ENCODE measurements at places on chromosomes 5 and 9. TPM values are rescaled to one million over a fixed set of nuclear protein-coding genes. Genes with fewer than 3 reads are reported as not detected.

TTC33 gene
- polyA plus RNA-seq, result 29.1 TPM

OR1Q1 gene
- not detected for polyA plus RNA-seq

IFNK gene
- 0.14 TPM for polyA plus RNA-seq

DDX4 gene
- polyA plus RNA-seq, result 0.10 TPM

C9orf50 gene
- polyA plus RNA-seq, result 0.23 TPM

ADGRD2 gene
- 0.17 TPM for polyA plus RNA-seq

- DNase-seq, result no peak
Measured at GRCh38 chr5:68745448-68745847, 348.4 kb upstream of the SLC30A5 start.

GRCh38 chr5:150065346-150065745 lies 21.0 kb downstream of the CSF1R start:
- DNase-seq, result peak; percentile 73

DNA sequence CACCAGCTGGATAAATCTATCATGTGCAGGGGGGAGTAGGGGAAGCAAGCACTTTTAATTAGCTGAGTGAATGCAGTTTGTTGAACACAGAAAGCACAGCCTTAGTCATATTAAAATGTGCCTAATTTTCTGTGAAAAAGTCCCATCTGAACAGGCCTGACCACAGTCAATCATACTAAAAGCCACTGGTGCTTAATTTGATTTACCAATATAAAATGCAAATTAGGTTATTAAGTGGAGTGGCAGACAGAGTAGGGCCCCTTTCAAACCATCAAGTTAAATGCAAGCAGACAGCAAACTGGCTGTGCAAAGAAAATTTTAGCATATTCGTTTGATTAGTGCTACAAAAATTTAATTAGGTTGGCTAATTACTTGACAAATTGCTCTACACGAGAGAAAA lies 176.1 kb downstream of the ISL1 start:
- DNase-seq, result no peak

GRCh38 chr9:78707080-78707479 lies 410.2 kb downstream of the PSAT1 start:
- no peak for DNase-seq

DNA sequence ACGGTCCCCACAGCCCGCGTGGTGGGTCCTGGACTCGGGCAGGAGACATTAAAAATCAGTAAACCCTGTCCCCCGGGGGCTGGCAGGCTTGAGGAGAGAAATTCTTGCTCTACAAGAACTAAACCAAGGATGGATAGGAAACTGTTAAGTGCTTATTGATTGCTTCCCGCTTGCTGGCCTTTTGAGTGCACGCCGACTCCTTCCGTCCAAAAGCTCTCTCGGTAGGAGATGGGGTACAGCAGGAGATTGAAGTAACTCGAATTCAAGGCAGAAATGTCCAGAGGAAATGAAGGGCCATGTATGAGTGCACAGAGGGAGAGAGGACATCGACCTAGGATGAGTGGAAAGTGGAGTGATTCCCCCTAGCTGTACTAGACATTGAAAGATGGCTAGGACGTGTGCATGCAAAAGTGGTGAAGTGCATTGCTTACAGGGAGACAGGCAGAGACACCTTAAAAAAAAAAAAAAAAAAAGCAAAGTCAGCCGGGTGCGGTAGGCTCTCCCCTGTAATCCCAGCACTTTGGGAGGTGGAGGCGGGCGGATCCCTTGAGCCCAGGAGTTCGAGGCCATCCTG lies 923 bp downstream of the RECK start:
- DNase-seq, result no peak

DNA sequence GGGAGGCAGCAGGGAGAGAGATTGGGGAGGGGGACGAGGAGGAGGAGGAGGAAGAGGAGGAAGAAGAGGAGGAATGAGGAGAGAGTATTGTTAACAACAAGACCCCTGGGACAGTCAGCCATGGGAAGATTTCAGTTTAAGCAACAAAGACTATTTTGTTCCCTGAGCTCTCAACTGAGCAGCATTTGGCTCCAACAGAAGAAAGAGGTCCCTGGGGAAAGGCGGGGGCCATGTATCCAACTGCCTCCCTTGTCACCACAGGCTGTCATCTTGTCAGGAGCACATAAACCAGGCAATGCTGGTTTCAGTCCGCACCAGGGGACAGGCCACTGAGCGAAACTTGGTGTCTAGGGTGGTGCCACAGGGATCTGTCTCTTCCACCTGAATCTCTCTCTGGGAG lies 316.1 kb downstream of the TLE1 start:
- DNase-seq, result no peak
